ENCODE measurements at places on chromosomes 6 and 20. TPM values are rescaled to one million over a fixed set of nuclear protein-coding genes. Genes with fewer than 3 reads are reported as not detected.

The ABCC10 gene
- 38.8 TPM for total RNA-seq

The RNF182 gene
- total RNA-seq: not detected

The KCNK16 gene
- total RNA-seq: not detected

The SYNDIG1 gene
- not detected for total RNA-seq

DNA sequence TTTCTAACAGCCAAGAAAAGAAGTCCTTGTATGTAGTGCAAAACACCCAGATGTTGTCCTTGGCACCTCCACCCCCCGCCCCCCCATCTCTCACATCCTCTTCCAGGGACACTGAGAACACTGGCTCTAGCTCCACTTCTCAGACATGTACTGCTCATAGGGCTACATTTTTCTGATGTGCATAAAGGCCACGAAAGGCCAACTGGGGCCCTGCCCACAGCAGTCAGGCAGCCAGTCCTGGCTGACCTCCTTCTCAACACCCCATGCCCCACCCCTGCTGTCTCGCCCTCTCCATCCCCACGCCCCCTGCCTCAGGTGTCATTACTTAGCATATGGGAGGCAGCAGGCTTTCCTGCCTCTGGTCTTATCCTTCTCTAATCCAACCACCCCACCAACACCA lies 11.3 kb downstream of the GABRR1 start:
- no peak for DNase-seq
- H3K4me1 ChIP-seq: no peaks in the 10 kb centered on the region
- H3K27me3 ChIP-seq: peaks cover 8% of the 10 kb centered on the region
- H3K36me3 ChIP-seq: no peaks in the 10 kb centered on the region
- H3K4me3 ChIP-seq: no peak overlapping the region

DNA sequence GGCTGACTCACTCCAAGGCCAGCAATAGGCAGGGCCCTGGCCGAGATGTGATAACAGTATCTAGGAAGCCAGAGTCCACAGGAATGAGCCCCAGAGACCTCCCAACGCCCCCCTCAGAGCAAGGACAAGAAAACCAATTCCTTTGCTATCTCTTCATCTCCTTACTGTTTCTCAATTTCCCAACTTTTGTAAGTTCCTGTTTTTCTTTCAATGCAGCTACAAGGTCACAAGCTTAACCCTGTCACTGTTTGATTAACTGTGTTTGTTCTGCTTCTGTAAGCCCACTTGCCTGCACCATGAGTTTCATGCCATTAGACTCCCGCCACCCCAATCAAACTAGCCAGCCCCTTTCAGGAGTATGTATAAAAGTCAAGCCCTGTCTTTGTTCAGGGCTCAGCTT lies 3.5 kb downstream of the FKBP1C start:
- H3K4me3 ChIP-seq: no peak overlapping the region
- no peak overlapping the region for H3K27ac ChIP-seq
- no peaks in the 10 kb centered on the region for H3K36me3 ChIP-seq
- H3K4me1 ChIP-seq: no peaks in the 10 kb centered on the region
- no peaks in the 10 kb centered on the region for H3K27me3 ChIP-seq

- peak; percentile 41 for DNase-seq
- peaks cover 42% of the 10 kb centered on the region for H3K4me1 ChIP-seq
- H3K4me3 ChIP-seq: peak overlapping the region; percentile 76
- peak overlapping the region; percentile 90 for H3K27ac ChIP-seq
Observed at GRCh38 chr6:34656378-34657036, 40.1 kb downstream of the ILRUN start.

DNA sequence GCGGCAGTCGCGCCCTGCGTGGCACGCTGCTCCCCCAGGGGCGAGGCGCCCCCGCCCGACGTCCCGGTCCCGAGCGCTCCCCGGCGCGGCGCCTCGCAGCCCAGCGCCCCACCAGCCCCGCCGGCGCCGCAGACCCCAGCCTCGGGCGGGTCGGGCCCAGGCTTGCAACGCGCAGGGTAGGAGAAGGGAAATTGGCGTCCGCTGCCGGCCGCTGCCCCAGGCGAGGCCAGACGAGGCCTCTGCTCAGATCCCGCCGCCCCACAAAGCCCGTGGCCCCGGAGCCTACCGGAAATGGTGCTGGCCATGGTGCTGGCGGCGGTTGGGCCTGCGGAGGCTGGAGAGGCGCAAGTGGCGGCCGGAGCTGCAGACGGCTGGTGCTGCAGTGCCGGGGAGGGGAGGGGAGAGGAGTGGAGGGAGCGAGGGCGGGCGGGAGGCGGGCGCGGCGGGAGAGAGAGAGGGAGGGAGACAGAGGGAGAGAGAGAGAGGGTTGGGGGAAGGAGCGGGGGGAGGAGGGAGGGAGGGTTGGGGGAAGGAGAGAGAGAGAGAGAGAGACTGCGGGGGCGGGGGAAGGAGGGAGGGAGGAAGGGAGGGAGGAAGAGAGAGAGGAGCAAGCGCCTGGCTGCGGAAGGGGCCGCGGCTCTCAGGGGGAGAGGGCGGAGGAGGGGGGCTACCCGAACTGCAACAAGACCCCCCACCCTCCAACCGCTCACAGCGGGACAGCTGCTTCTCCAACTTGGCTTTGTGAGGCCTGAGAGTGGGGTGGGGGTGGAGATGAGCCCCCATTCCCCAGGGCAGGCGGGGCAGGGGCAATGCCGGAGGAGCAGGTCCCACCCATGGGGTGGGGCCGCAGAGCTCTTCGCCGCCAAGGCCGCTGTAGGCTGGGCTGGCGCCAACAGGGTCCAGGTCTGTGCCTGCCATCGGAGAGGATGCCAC lies at the start of gene STMN3:
TSS of gene STMN3 (minus strand) at position 384 of the 933 bp plus-strand sequence. CDS start at position 305, 79 bp downstream.
- peaks cover 6% of the 10 kb centered on the region for H3K27me3 ChIP-seq
- peak within 1 kb of the TSS; percentile 63 for H3K27ac ChIP-seq
- H3K36me3 ChIP-seq: peaks cover 3% of the 10 kb centered on the region
- H3K4me3 ChIP-seq: peak within 1 kb of the TSS; percentile 75
- peak; percentile 82 for DNase-seq

- DNase-seq: no peak
- H3K4me3 ChIP-seq: no peak overlapping the region
- no peaks in the 10 kb centered on the region for H3K36me3 ChIP-seq
Observed at GRCh38 chr6:143695130-143695968, 17.6 kb downstream of the PHACTR2 start.

GRCh38 chr6:28633445-28634215 lies 107.9 kb downstream of the GPX5 start:
- peaks cover 5% of the 10 kb centered on the region for H3K36me3 ChIP-seq
- H3K4me3 ChIP-seq: no peak overlapping the region
- H3K27me3 ChIP-seq: peaks cover 56% of the 10 kb centered on the region
- no peak overlapping the region for H3K27ac ChIP-seq
- DNase-seq: no peak
- peaks cover 28% of the 10 kb centered on the region for H3K4me1 ChIP-seq

DNA sequence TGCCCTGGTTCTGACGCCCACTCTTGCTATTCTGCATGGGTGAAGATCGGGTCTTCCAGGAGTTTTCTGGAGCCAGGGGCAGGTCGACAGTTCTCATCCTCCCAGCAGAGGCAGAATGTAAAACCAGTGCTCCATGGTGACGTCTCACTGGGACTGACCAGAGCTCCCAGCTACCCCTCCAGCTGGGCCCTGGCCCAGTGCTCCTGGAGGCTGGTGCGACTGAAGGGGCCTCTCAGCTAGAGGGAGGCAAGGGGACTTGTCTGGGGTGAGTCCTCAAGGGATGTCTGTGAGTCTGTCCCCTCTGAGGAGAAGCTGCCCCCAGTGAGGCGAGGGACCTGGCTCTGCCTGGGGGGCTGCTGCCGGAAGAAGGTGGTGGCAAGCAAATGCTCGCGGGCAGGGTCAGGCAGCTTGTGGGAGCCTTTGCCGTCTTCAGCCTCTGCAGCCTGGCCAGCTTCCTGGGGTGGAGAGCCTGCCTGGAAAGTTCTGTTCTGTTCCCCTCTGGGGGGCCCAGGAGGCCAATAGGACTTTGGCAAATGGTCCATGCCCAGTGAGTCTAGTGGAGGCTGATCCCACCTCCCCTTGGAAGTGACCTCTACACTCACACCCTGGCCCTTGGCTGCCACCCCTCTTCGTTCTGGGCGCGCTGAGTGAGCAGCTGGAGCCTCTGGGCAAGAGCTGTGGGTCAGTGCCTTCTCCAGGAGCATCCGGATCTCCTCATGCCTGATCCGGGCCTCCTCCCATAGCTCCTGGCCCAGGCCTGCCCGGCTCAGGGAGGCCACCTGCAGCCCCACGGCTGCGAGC lies 47.5 kb downstream of the KIAA1755 start:
- DNase-seq: no peak
- H3K4me3 ChIP-seq: no peak overlapping the region
- no peaks in the 10 kb centered on the region for H3K36me3 ChIP-seq
- no peak overlapping the region for H3K27ac ChIP-seq

DNA sequence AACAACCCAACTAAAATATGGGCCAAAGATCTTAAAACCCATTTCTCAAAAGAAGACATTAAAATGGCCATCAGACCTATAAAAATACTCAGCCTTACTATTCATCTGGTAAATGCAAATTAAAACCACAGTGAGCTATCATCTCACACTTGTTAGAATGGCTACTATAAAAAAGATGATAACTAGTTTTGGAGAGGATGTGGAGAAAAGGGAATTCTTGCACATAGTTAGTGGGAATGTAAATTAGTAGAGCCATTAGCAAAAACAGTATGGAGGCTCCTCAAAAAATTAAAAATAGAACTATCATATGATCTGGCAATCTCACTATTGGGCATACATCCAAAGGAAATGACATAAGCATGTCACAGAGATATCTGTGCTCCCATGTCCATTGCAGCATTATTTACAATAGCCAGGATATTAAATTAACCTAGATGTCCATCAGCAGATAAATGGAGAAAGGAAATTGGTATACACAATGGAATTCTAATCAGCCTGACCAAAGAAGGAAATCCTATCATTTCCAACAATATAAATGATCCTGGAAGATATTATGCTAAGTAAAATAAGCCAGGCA lies 2.9 kb downstream of the SIRPB1 start:
- peaks cover 52% of the 10 kb centered on the region for H3K4me1 ChIP-seq
- H3K27me3 ChIP-seq: no peaks in the 10 kb centered on the region
- no peak overlapping the region for H3K4me3 ChIP-seq
- DNase-seq: no peak
- H3K27ac ChIP-seq: no peak overlapping the region

DNA sequence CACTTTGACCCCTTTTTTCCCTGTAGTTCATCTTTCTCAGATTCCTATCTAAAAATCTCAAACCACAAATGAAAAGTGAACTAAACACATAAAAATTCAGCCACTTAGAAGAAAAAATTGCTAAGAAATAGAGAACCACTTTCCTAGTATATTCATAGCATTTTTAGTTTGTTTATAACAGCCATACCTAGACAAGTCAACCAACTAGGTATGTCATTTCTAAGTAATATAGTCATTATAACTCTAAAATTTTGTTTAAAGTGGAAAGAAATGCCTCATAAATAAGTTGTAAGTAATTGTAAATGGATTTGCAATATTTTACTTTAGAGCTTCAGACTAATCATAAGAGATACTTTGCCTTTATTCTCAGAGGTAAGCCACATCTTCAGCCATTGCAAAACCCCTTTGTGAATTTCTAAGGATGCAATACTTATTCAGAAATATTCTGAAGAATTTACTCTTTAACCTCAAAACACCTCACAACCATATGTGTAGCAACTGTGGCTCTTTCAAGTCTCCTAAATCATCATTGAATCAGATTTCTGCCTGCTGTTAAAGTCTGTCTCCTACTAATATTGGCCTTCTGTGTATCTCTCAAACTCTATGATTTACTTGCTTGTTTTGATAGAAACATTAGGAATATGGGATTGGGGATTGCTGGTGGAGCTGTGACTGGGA lies 6.9 kb upstream of the SUMO4 start:
- no peak overlapping the region for H3K4me3 ChIP-seq
- no peak overlapping the region for H3K27ac ChIP-seq
- peaks cover 54% of the 10 kb centered on the region for H3K4me1 ChIP-seq
- no peak for DNase-seq
- H3K27me3 ChIP-seq: no peaks in the 10 kb centered on the region

- no peaks in the 10 kb centered on the region for H3K36me3 ChIP-seq
- no peak for DNase-seq
- H3K27me3 ChIP-seq: no peaks in the 10 kb centered on the region
- no peaks in the 10 kb centered on the region for H3K4me1 ChIP-seq
- H3K4me3 ChIP-seq: no peak overlapping the region
- no peak overlapping the region for H3K27ac ChIP-seq
Observed at GRCh38 chr6:71446470-71446869, 157.9 kb downstream of the OGFRL1 start.

DNA sequence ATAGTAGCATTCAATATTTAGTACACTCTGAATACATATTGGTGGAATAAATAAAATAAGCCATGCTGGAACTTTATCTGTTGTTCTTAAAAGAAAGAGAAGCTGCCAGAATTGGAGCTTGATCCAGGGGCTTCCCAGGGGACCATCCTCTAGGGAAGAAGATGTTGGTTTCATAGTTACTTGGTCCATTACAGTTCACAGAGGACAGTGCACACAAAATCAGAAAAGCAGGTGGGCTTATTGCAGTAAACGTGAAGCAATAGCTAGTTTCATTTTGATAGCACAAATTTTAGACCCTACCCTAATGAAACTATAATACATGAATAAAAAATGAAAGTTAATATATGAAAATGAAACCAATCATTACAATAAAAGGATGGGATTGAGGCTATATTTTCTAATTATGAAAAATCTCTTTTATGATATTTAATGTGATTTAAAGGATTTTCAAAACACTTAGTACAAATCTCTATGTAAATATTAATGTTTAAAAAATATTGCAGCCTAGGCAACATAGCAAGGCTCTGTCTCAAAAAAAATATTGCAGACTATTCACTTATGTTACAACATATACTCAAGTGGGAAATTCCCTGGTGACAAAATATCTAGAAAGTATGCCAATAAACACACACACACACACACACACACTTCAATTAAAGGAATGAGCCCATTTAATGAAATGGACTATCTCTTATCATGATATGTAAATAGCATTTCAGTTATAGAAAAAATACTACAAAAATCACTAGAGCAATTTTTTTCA lies 227.0 kb upstream of the MARCKS start:
- H3K27me3 ChIP-seq: peaks cover 4% of the 10 kb centered on the region
- H3K27ac ChIP-seq: no peak overlapping the region
- H3K4me3 ChIP-seq: no peak overlapping the region
- no peak for DNase-seq

DNA sequence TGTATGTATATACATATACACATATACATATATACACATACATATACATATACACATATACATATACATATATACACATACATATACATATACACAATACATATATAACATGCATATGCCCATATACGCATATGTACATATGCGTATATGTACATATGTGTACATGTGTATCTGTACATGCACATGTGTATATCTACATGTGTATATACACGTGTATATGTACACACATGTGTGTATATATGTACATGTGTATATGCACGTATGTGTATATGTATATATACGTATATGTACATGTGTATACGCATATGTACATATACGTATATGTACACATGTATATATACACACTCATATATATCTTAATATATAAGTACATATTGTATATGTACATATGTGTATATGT lies 60.3 kb downstream of the RGS17 start:
- no peak overlapping the region for H3K27ac ChIP-seq
- DNase-seq: no peak
- no peak overlapping the region for H3K4me3 ChIP-seq
- H3K4me1 ChIP-seq: no peaks in the 10 kb centered on the region

- no peaks in the 10 kb centered on the region for H3K27me3 ChIP-seq
- H3K4me3 ChIP-seq: no peak overlapping the region
- peaks cover 51% of the 10 kb centered on the region for H3K4me1 ChIP-seq
- no peak overlapping the region for H3K27ac ChIP-seq
- H3K36me3 ChIP-seq: no peaks in the 10 kb centered on the region
Observed at GRCh38 chr6:25175196-25175595, 104.0 kb upstream of the CARMIL1 start.
